IMR-90 (cell line): ENCODE measurements at places on chromosomes 7 and 10. TPM values are rescaled to one million over a fixed set of nuclear protein-coding genes. Genes with fewer than 3 reads are reported as not detected.

DNA sequence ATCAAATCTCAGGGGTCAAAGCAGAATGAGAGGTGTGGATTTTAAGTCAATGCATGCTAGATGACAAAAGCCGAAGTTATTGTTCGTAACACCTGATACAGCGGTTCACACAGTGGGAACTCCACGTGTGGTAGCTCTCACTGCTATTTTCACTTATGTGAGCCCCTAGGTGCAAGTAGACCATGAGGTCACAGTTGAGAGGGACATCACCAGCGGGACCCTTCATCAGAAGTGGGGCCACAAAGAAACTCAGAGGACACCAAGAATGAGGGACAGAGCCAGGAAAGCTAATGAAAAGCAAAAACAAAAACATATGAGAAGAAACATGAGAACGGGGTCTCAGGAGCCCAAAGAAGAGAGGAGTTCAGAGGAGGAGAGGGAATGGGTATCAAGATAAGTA lies 63.5 kb downstream of the ADAM12 start:
- H3K27me3 ChIP-seq: no peaks in the 10 kb centered on the region
- no peaks in the 10 kb centered on the region for H3K4me1 ChIP-seq
- H3K36me3 ChIP-seq: no peaks in the 10 kb centered on the region
- DNase-seq: no peak
- no peak overlapping the region for H3K27ac ChIP-seq

- no peak for DNase-seq
- H3K36me3 ChIP-seq: peaks cover 17% of the 10 kb centered on the region
- H3K27me3 ChIP-seq: no peaks in the 10 kb centered on the region
- no peak overlapping the region for H3K27ac ChIP-seq
Observed at GRCh38 chr10:109861081-109861480, 62.2 kb downstream of the XPNPEP1 start.

- no peak overlapping the region for H3K27ac ChIP-seq
- no peaks in the 10 kb centered on the region for H3K4me1 ChIP-seq
- H3K27me3 ChIP-seq: no peaks in the 10 kb centered on the region
- no peak for DNase-seq
- no peaks in the 10 kb centered on the region for H3K36me3 ChIP-seq
Observed at GRCh38 chr7:53812135-53812534, 730.0 kb upstream of the VSTM2A start.

Gene DNAJB9
- total RNA-seq: 31.7 and 44.6 TPM in 2 replicates

DNA sequence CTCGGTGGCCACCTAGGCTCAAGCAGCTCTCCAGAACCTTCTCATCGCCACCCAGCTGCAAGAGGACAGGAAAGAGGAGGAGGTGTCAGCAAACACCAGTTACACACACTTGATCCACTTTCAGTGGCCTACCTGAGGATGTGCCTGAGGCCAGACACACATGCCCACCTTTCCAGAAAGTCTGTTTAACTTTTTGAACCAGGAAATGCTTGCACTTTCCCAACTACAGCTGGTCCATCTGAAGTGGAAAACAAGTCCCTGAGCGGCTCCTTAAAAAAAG lies 15.7 kb upstream of the CYREN start:
- H3K4me1 ChIP-seq: no peaks in the 10 kb centered on the region
- DNase-seq: no peak
- H3K27ac ChIP-seq: no peak overlapping the region
- H3K4me3 ChIP-seq: no peak overlapping the region
- H3K27me3 ChIP-seq: no peaks in the 10 kb centered on the region
- H3K36me3 ChIP-seq: peaks cover 53% of the 10 kb centered on the region

GRCh38 chr7:43753271-43753810 lies 5.1 kb upstream of the BLVRA start:
- H3K4me3 ChIP-seq: no peak overlapping the region
- no peak overlapping the region for H3K27ac ChIP-seq
- H3K4me1 ChIP-seq: peaks cover 15% of the 10 kb centered on the region; the same call in 1 of the 2 replicates

Gene VSTM4
- total RNA-seq: 2.5 and 2.9 TPM in 2 replicates

- no peak overlapping the region for H3K27ac ChIP-seq
- no peaks in the 10 kb centered on the region; the same call in 1 of the 2 replicates for H3K4me1 ChIP-seq
- no peak for DNase-seq
- H3K36me3 ChIP-seq: peaks cover 66% of the 10 kb centered on the region
- no peak overlapping the region for H3K4me3 ChIP-seq
Observed at GRCh38 chr7:47285860-47286491, 295.9 kb downstream of the TNS3 start.

- no peaks in the 10 kb centered on the region for H3K27me3 ChIP-seq
- no peak for DNase-seq
- no peak overlapping the region for H3K27ac ChIP-seq
- H3K4me3 ChIP-seq: no peak overlapping the region
- H3K36me3 ChIP-seq: no peaks in the 10 kb centered on the region
Observed at GRCh38 chr10:13709931-13710650, 123.3 kb downstream of the PRPF18 start.

GRCh38 chr10:72243822-72244437 lies 27.9 kb upstream of the ASCC1 start:
- no peaks in the 10 kb centered on the region for H3K36me3 ChIP-seq
- H3K4me1 ChIP-seq: peaks cover 26% of the 10 kb centered on the region
- H3K27ac ChIP-seq: peak overlapping the region; percentile 94
- peak; percentile 90 for DNase-seq
- H3K4me3 ChIP-seq: no peak overlapping the region

- H3K4me3 ChIP-seq: no peak overlapping the region
- no peaks in the 10 kb centered on the region for H3K36me3 ChIP-seq
- no peaks in the 10 kb centered on the region for H3K27me3 ChIP-seq
- H3K27ac ChIP-seq: peak overlapping the region; percentile 22; the same call in 1 of the 2 replicates
- H3K4me1 ChIP-seq: peaks cover 8% of the 10 kb centered on the region
- DNase-seq: peak; percentile 92
Observed at GRCh38 chr7:26686448-26686981, 177.9 kb downstream of the SKAP2 start.

Gene LRIT1
- total RNA-seq: not detected in 2 replicates

DNA sequence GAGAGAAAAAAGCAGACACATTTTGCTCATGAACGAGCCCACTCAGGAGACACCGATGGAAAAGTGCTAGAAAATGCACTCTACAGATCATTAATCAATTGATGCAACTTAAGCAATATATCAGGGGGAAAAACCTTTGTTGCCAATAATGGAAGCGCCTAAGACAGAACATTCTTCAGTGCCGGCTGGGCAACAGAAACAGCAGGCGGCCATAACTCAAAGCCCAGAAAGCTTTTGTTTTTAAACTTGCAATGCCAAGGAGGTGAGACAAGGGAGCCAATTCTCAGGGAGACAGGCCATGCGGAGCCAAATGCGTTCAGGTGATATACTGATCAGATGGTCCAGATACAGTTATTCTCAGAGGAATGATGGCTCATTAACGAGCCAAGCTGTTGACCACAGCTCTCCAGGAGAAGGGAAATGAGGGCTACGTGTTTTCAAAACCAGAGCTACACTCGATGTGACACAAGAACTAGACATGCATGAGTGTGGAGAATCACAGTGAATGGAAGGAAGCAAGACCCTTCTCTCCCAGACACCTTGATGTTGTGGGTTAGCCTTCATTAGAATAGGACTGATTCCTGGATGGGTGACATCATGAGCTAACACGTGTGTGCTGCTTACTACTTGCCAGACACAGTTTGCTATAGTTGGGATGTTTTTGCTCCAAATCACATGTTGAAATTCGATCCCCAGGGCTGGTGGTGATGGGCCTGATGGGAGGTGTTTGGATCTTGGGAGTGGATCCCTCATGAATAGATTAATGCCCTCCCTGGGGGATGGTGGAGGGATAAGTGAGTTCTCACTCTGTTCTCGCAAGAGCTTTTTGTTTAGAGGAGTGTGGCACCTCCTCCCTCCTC lies 79.1 kb upstream of the KCNMA1 start:
- peak; percentile 46 for DNase-seq
- no peaks in the 10 kb centered on the region for H3K4me1 ChIP-seq
- H3K4me3 ChIP-seq: no peak overlapping the region
- H3K36me3 ChIP-seq: no peaks in the 10 kb centered on the region
- H3K27me3 ChIP-seq: peaks cover 3% of the 10 kb centered on the region; the same call in 1 of the 2 replicates
- no peak overlapping the region for H3K27ac ChIP-seq
